ENCODE measurements at places on chromosomes 12 and 14. TPM values are rescaled to one million over a fixed set of nuclear protein-coding genes. Genes with fewer than 3 reads are reported as not detected.

Gene DDX11
- 315 TPM for total RNA-seq

DNA sequence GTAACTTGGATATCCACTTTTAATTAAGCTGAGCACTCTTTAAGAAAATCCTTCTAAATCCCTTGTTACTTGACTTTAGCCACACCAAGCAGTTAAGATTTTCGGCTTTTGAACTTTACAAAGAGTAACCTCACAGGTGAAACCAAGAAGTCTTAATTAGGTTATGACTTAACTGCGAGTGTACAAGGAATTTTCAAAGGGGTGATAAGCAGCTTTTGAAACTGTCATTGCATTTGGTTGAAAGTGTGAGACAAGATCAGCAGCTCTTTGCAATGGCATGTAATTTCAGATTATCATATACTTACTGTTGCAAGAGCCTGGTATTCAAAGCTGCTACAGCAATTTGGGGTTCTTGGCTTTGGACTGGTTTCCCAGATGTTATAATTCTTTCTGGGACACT lies 137.5 kb downstream of the TMEM117 start:
- no peak for DNase-seq

DNA sequence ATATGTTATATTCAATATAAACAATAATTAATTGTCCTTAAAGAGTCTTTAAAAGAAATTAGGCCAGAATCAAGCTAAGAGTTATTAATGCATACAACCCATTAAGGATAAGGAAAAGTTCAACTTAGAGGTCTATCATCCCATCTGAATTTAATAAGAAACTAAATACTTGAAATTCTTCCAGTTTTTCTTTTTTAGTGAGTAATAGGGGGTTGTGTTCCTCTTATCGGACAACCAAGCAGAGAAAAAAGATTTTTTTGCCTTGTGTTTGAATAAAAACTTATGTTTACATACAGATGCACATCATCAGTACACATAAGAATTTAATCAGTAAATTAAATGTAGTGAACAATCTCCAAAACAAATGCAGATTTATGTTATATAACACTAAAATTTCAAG lies 32.5 kb downstream of the PAWR start:
- no peak for DNase-seq

DNA sequence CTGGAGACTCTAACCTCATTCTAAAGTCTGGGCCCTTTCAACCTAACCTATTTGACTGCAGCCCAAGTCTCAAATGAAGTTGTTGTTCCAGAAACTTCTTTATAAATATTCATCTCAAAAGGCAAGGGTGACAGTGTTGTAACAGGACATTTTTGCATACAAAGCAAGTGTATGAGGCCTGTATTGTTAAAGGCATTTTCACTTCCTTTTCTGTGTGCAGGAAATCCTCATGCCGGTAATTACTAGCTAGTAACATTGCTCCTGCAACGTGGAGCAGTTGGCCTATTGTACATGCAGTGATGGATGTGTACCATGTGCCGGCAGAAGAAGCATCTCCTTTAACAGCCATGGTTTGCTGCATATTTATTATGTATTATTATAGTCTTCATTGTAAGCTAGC lies 156.5 kb upstream of the RMST start:
- DNase-seq = peak; percentile 85

DNA sequence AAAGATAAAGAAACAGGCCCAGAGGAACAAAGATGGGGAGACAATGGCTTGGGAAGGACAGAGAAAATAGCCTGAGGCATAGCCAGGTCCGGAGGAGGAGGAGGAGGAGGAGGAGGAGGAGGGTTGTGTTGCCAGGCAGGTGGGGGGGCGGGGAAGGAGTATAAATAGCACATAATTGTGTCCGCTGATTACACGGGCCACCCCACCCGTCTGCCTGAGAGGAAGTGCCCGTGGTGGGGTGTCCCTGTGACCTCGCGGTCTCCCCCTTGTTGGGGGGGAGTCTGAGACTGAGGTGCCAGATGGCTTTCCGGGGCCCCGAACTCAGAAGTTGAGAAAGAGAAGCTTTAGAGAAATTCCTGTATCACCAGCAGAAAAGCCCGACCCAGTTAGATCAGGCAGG lies 1.9 kb upstream of the SP7 start:
- DNase-seq = no peak

DNA sequence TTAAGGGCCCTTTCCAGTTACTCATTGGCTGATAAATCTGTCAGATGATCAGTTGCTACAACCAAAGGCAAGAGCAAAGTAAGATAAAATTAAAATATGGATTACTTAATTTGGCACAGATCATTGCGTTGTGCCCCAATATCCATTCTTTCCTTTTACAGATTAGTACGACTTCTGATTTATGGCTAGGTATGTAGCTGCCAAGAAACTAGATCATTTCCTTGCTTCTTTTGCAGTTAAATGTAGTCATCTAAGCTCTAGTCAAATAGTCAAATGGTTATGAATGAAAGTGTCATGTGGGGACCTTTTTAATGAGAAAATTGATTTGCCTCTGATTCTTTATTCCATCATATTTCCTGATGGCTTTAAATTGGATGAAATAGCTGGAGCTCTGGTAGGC lies 1039.9 kb upstream of the FLRT2 start:
- no peak for DNase-seq

DNA sequence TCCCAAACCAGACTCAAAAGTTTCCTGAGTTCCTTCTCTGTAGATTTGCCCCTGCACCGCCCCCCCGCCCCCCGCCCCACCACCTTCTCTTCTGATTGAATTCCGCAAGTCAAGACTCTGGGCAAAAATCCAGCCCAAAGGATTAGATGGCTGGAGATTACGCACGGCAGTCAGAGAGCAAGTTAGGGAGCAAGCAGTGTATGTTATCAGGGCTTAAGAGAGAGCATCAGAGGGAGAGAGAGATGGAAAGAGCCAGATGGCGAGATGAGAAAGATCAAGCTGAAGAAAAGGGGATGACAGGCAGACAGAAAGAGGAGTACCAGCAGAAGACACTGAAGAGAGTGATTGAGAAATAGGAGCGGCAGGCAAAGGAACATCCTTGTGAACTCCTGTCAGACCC lies 13.9 kb upstream of the ANKRD33 start:
- no peak for DNase-seq

DNA sequence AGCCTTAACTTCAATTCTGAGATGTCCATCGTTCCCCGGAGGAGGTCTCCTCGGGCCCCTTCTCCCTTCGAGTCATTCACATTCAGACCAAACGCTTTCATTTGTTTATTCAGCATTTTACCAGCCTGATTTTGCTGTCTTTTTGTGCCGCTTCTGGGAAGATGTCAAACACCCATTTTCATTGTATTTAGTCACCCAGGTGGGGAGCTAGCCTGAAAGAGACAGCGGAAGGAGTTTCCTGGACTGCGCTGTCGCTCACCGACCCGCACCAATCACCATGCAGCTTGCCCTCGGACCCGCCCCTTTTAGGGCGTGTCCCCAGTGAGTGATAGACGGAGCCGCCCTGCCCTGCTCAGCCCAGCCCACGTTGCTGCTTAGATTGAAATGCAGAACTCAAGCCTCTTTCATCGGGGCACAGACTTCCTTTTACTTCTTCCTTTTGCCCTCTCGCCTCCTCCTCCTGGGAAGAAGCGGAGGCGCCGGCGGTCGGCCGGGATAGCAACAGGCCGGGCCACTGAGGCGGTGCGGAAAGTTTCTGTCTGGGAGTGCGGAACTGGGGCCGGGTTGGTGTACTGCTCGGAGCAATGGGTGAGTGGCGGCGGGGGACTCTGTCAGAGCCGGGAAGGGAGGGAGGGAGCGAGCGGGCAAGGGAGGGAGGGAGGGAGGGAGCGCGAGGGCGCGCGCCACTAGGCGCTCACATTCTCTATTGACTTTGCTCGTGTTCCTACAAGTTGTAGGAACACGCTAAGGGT lies at the start of gene PAX9:
TSS of gene PAX9 (plus strand) at position 355 of the 752 bp plus-strand sequence. CDS start at position 585, 230 bp downstream.
- DNase-seq = peak; percentile 90

DNA sequence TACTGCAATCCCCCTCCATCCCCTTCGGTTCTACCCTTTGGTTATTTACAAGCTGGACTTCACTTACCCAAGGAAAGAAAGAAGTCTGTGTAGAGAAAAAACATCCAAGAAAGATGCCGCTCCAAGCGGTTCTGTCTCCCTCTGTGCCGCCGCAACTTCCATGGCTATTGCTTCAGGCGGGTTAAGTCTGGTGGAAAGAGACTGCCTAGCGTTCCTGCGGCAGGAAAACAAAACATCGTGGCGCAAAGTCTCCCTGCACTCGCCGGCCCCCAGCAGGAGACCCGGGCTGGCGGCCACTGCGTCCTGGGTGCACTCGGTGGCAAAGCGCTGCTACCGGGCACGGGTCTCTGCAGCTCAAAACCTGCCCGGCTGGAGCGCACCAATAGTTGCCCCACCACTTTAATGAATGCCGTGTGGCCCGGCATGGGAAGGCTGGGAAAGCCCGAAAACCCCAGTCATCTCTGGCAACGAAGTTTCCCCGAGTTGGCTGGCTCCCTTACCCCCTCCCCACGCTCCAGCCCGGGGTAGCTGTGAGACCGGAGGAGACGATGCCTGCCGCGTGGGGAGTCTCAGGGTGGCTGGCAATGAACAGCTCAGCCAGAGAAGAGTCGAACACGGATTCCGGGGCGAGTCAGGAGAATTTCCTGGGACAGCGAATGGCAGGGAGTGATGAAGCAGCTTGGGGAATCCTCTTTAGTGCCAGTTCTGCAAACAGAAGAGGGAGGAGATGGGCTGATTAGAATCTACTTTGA lies 3.5 kb upstream of the KCNK10 start:
- no peak for DNase-seq

DNA sequence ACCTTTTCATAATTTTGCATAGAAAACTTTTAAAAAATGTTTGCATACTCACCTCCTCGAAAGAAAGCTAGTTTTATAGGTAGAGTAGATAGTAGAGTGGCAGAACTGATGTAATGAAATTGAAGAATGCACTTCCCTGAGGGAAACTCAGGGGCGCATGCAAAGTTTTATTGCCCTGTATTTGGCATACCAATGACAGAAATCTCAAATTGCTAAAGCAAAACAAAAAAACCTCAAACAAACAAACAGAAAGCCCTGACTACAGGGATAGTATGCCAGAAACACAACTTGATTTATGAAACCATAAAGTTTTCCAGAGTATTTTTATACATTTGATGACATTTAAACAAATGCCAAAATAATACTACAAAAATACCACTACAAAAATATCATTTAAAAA lies 1.8 kb downstream of the RASSF9 start:
- DNase-seq = no peak

DNA sequence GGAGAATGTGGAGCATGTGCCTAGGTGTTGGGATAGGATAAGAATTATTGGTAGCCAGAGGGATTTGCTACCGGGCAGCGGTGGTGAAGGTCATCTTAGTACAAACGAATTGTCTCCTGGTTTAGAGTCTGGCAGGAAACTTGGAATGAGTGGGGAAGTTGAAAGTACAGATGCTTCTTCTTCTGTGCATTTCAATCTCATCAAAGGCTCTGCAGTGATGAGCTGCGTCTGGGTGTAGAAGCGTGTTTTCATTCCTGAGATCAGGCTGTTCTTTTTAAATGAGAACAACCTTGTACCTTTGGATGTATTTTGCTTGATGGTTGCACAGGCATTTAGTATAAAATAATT lies 2.1 kb downstream of the WNK1 start:
- DNase-seq = peak; percentile 31

DNA sequence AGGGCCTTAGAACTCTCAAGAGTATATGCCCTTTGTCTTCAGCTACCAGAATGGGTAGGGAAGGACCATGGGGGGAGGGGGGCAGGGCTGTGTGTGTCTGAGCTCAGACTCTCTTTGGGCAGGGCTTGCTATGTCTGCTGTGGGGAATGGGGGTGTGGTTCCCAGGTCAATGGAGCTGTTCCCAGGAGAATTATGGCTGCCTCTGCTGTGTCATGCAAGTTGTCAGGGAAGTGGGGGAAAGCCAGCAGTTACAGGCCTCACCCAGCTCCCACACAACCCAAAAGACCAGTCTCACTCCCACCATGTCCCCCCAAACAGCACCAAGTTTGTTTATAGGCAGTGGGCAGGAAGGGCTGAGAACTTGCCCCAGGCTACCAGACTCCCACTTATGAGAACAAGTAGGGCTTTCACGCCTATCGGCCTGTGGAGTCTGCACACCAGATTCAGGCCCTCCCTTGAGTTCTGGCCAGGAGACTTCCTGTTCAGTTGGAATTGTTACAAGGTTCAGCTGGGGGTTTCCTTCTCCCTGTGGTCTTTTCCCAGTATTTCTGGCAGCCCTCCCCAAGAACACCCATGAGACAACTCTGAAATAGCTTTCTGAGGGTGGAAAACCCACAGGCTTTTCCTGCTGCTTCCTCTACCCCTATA lies 6.1 kb upstream of the SERPINA11 start:
- no peak for DNase-seq

GRCh38 chr12:16012117-16012516 lies 101.0 kb downstream of the DERA start:
- no peak for DNase-seq

GRCh38 chr12:105406497-105406896 lies 76.0 kb downstream of the C12orf75 start:
- no peak for DNase-seq

DNA sequence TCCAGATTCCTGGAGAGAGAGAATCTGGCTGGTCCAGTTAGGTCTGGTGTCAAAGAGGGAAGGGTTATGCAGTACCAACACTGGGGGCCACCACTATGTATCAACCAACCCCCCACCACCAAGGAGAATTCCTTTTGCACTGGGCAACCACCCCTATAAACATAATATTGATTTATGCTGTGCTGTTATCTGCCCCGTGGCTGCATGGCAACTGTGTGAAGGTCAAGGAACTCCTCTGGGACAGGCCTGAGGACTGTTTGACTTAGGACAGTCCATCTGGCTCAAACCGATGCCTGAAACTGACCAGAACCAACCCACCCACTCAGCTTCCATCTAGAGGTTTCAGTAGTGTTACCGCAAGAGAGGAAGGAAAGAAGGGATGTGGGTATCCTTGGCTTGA lies 20.5 kb downstream of the PLEKHH1 start:
- no peak for DNase-seq

- DNase-seq = peak; percentile 84
These were observed 1.1 kb upstream of the CYP46A1 start for GRCh38 chr14:99682809-99683618.

GRCh38 chr12:115611477-115611876 lies 666.0 kb downstream of the MED13L start:
- no peak for DNase-seq

- DNase-seq = no peak
These were observed 177.0 kb downstream of the C12orf75 start for GRCh38 chr12:105507311-105508038.

GRCh38 chr14:53401646-53402045 lies 248.5 kb upstream of the DDHD1 start:
- DNase-seq = no peak

DNA sequence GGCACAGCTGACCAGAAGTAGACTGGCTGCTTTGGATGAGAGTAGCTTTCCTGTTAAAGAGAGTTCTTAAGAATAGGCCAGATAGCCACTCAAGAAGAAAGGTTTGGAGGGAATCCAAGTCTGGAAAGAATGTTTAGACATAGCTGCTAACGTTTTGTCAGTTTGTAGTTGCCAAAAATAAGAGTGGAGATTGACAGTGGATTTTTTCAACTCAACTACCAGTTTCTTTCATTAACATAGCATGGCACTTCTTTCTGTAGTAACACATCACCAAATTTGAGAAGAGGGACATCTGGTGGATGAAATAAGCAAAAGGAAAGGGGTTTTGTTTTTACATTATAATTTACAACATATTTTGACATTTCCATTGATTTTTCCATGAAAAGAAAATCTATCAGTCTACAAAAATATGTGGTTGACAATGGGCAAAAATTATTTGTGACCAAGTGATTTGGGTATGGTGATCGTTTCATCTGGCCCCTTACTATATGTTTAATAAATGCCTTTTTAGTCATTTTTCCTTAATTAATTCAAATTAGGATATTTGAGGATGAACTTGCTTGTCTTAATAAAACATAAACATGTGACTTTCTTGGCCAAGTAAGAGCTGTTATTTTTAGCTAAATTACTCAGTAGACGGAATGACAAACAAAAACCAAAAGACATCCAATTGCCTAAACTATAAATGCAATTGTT lies 71.1 kb downstream of the PTPRR start:
- DNase-seq = no peak
